Naive B cell (primary cell): ENCODE measurements at places on chromosomes 13 and 19. TPM values are rescaled to one million over a fixed set of nuclear protein-coding genes. Genes with fewer than 3 reads are reported as not detected.

DNA sequence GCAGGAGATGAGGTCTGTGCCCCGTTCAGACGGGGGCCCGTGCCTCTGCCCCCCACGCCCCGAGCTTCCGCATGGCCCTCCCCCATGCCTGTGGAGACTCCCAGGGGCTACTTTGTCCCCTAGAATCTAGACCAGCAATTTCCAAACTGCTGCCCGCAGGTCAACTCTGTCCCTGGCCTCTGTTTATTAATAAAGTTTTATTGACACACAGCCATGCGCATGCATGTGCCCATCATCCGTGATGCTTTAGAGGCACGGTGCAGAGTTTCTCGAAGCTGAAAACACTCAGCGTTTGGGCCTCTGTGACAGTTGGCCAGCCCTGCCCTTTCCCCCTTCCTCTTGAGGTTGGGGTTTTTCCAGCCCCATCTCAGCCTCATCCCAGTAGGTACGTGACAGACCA lies 140.0 kb downstream of the KDM4B start:
- no peak for DNase-seq

- no peak for DNase-seq
These were observed 4.7 kb upstream of the SLC35E1 start for GRCh38 chr19:16576690-16577530.

The ZNF541 gene
- not detected for polyA plus RNA-seq

DNA sequence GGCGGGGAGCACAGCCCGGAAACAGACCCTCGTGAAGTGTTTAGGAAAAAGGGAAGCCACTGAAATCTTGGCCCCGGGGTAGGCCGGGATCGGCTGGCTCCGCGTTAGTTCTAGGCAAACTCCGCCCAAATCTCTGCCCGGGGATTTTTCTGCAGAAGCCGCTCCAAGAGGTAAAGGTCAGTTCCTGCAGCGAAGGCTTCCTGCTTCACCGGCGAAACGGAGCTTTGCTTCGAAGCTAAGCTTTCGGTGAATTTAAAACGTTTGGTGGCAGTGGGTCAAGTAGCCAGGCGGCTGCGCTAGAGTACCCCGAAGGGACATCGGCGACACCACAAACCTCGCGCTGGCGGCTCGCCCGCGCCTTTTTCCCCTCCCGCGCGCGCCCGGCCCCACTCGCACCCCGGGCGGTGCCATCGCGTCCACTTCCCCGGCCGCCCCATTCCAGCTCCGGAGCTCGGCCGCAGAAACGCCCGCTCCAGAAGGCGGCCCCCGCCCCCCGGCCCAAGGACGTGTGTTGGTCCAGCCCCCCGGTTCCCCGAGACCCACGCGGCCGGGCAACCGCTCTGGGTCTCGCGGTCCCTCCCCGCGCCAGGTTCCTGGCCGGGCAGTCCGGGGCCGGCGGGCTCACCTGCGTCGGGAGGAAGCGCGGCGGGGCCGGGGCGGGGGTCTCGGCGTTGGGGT lies 441 bp downstream of the GJB2 start:
- no peak for DNase-seq

- DNase-seq, result no peak
These were observed at the start of gene CDC42EP5 for GRCh38 chr19:54473071-54473891. Gene CDC42EP5, minus strand, starts transcription at chr19:54473296. Its CDS starts 7,749 bp downstream, at chr19:54465547.

- no peak for DNase-seq
These were observed 525.1 kb downstream of the MYO16 start for GRCh38 chr13:109154546-109154945.

The ZIC5 gene
- polyA plus RNA-seq, result not detected

- no peak for DNase-seq
These were observed 60.9 kb upstream of the ATP12A start for GRCh38 chr13:24619282-24619681.

GRCh38 chr19:50850738-50851137 lies 4.0 kb upstream of the KLK3 start:
- DNase-seq, result no peak

The LILRB5 gene
- polyA plus RNA-seq, result not detected

DNA sequence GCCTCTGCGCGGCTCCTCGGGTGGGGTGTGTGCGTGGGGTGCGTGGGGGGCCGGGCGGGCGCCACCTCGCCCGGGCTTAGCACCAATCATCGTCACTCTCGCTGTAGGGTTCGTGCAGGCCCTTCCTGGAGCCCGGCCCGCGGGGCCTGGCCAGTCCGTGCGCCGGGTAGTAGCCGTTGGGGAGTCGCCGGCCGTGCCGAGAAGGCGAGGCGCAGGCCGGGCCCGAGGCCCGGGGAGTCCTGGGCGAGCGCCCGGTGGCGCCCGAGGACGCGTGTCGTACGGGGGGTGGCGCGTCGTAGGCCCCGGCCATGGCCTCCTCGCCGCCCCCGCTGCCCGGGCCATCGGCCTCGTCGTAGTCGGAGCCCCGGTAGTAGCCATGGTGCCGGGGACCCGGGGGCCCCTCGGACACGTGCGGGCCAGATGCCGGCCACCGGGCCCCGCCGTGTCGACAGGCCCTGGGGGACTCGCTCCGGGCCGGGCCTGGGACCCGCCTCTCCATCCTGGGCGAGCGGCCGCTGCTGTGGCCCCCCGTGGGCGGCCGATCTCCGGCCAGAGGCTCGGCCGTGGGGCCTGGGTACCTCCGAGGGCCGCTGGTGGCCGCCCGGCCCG lies 57.1 kb downstream of the IER2 start:
- DNase-seq, result no peak
